ENCODE measurements at places on chromosomes 6 and 20.

- DNase-seq, result no peak
Measured at GRCh38 chr6:19382676-19383075, 454.5 kb upstream of the ID4 start.

- DNase-seq, result no peak
Measured at GRCh38 chr20:62171245-62171644, 11.6 kb upstream of the MTG2 start.

DNA sequence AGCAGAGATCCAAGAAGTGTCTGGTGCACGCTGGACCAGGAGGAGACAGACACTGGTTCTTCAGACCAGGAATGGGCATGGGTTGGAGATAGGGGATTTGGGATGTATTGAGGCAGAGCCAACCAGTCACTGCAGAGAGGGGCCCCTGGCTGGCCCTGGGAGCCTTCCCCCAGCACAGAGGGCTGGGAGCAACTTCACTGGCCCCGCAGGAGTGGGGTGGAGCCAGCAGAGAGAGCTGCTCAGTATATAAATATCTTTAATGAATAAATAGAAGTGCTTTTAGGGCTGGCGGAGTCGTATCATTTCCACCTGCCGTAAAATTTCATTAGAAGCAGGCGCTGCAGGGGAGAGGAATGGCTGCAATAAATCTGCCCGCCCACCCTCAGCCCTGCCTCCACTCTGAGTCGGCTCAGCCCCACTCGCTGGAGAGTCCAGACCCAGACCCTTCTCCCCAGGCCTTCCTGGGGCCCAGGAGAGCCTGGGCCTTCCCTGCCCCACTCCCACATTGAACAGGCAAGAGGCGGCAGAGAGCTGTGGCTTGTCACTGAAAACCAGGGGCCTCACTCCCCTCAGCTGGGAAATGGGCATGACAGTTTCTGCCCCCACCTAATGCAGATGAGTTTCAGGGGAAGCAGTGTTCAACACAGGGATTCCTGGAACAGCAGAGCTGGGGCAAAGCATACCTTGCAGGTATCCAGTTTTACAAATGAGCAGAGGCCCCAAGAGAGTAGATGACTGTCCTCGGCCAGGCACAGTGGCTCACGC, 23.9 kb upstream of the VSTM2L start:
- DNase-seq, result no peak

DNA sequence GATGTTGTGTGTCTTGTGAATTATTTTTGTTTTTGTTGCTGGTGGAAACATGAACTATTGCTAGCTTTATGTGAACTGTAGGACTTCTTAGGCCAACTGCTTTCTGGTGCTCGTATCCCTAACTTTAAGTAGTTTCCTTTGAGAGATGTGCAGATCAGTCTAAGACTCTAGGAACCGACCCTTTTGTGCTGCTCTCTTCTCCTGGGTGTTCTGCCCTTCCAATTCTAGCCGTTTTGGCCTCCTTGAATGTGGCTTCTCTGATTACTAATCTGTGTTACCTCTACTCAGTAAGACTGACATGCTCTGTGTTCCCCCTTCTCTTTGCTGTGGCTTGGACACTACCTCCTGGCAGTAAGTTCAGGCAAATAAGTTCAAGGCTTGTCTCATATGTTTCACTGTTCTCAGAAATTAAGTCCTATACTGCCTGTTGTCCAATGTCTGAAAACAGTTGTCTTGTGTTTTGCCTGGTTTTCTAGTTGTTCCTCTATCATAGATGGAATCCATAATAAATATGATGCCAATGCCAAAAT, 58.0 kb downstream of the FOXO3 start:
- DNase-seq, result no peak

DNA sequence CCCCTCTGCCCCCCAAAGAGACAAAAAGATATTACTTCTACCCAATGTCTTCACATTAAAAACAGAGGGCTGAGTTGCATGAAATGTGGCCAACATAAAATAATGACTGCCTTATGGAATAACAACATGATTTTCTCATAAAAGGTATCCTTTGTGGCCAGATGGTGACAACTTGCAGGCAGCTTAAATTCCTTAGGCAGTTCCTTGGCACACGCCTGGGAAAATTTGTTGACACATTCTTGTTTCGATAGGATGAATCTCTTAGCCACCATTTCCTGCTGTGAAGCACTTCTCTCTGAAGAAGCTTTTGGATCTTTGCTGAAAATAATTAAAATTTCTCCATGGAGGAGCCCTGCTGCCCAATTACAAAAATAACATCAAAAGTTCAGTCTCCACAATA, 109.0 kb upstream of the COL21A1 start:
- DNase-seq, result no peak

- DNase-seq, result peak; percentile 94
Measured at GRCh38 chr6:139409026-139409425, 34.6 kb upstream of the CITED2 start.

GRCh38 chr20:58984691-58985090, 3.6 kb downstream of the NELFCD start:
- DNase-seq, result no peak

DNA sequence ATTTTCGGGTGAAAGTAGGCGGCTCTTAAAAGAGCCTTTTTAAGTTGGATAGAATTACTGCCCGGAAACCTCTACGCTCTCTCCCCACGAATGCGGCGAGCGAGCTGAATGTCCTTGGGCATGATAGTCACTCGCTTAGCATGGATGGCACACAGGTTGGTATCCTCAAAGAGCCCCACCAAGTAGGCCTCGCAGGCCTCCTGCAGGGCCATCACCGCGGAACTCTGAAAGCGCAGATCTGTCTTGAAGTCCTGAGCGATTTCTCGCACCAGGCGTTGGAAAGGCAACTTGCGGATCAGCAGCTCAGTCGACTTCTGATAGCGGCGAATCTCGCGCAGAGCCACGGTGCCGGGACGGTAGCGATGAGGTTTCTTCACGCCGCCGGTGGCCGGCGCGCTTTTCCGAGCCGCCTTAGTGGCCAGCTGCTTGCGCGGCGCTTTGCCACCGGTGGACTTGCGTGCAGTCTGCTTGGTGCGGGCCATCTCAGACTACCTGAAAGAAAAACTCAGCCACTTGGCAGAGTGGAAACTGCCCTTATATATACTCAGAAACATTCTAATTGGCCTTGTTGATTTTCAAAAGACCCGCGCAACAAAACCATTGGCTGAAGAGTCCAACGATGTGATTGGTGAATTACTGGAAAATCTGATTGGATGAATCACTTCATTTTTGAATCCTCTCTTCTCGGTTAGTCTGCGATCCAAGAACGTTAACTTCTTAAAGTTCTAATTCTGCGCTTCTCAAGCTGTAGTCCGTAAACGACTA, 93.9 kb upstream of the BTN3A2 start:
- peak; percentile 60 for DNase-seq

- peak; percentile 60 for DNase-seq
Measured at GRCh38 chr6:108947114-108947854, 99.1 kb downstream of the ARMC2 start.

DNA sequence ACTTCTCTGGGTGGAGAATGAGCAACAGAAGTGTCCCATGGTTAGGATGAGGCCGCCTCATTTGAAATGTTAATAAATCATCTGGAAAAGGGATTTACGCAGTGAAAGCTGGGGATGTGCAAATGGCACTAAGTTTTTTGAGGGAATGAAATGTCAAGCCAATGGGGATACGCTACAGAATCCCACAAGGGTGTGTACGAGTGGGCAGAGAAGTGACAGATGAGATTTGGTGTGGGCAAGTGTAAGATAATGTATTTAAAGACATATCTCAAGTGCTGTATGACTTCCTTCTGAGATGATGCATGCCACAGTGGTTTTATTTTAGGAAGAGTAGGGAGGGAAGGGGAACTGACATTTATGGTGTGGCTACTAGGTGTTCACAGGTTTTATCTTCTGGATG, 100.6 kb downstream of the LRFN2 start:
- no peak for DNase-seq

- peak; percentile 39 for DNase-seq
Measured at GRCh38 chr20:50285376-50286173, 94.9 kb downstream of the CEBPB start.

GRCh38 chr6:25342802-25343201, 63.6 kb downstream of the CARMIL1 start:
- DNase-seq, result peak; percentile 17

- peak; percentile 30 for DNase-seq
Measured at GRCh38 chr6:163793011-163793983, 378.8 kb downstream of the QKI start.

DNA sequence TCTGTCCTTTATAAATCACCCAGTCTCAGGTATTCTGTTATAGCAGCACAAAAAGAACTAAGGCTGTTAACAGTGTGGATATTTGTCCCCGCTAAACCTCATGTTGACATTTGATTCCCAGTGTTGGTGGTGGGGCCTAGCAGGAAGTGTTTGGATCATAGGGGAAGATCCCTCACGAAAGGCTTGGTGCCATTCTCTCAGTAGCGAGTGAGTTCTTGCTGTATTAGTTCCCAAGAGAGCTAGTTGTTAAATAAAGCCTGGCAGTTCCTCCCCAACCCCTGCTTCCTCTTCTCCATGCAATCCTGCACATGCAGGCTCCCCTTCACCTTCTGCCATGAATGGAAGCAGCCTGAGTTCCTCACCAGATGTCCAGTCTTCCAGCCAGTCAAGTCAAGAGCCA, 29.8 kb upstream of the ERVFRD-1 start:
- no peak for DNase-seq
